ENCODE measurements at places on chromosomes 3 and 15.

DNA sequence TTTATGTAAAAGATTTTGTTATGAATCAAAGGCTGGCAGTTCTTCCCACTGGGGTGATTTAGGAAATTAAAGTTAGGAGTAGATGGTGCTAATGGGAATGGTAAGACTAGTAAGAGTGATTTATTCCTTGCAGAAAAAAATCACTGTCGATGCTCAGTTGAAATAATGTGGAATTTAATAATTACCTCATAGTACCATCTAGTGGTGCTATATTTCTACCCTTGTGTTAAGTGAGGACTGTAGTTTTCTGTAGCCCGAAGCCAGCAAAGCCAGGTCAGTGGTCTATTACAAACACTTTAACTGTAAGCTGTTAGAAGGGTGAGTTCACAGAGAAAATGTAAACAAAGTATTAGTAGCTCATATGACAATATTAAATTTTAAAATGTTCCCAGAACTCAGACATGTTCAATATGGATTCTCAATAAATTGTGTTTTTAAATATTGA lies 39.5 kb upstream of the GOLGA8J start:
- DNase-seq: no peak

DNA sequence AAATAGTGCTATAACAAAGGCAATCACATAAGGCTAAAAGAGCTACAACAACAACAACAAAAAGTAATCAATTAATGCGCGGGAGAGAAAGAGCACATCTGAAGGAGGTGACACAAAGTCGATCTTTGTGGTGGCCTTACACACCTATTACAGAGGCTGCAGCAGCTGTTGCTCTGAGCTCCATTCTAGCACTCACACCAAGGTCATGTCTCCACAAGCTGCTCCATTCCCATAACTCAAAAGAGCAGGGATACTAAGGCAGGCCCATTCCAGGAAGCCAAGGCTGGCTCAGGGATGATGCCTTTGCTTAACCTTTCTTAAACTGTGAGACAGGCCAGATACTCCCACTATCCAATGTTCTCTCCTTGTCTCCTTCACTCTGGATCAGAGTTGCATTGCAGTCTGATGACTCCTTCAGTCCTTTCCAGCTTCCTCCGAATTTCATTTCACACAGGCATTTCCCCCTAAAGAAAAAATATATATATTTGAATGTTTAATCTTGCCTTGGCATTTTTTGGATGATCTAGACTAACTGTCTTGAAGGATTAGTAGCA lies 52.7 kb downstream of the SNTN start:
- no peak for DNase-seq

GRCh38 chr3:56303487-56303886 lies 164.8 kb downstream of the ERC2 start:
- no peak for DNase-seq

DNA sequence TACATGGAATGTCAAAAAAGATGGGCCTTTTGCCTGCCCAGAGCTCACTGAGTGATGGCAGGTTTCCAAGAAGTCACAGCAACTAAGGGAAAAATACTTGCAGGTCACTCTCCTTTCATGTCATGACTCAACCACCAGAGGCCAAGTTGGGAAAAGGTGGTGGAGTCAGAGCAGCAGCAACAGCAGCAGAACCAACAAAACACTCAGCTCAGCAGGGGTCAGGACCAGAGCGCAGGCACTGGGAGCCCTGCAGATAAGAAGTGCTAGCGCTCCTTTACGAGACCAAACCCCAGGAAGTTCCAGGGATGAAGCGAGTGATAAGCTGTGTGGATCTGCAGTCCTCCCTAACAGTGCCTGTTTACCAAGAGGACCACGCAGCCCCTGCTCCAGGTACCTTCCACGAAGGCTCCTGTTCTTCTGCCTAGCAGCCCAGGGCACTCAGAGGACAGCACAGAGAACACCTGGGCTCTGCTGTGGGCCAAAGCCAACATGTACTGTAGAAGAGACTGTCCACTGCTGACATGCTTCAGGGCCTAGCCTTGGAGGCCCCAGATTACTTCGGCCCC lies 26.0 kb downstream of the POC1A start:
- no peak for DNase-seq

DNA sequence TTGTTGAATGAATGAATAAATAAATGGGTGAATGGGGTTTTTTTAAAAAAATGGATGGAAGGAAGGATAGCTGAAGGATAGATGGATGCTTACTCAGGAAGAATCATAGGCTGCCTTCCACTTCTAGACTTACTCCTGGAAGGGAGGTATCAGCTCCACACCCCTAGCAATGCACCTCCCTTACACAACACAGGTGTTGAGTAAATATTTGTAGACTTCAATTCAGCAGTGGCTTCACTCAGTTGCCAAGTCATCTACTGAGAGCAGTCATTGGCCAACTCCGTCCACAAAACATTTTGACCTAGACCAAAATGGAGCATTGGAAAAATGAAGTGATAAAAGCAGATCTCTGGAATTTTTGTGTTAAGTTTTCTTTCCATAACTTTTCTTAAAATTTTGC lies 65.5 kb upstream of the ST8SIA2 start:
- DNase-seq: no peak

DNA sequence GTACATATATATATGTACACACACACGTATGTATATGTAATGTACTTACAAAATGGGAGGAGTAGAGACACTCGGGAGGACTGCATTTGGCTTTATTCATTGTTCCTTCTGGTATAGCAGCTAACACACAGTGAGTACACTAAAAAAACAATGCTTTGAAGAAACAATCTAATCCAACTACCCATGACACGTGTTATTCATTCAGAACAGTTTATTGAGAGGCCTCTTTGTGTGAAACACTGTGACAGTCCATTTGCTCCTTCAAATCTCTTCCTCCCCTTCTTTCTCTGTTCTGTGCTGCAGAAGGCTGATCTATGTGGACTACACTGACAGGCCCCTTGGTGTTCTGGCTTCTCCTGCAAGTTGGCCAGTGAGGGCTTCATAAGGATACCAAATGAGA lies 1075.9 kb upstream of the CFAP20DC start:
- DNase-seq: no peak

DNA sequence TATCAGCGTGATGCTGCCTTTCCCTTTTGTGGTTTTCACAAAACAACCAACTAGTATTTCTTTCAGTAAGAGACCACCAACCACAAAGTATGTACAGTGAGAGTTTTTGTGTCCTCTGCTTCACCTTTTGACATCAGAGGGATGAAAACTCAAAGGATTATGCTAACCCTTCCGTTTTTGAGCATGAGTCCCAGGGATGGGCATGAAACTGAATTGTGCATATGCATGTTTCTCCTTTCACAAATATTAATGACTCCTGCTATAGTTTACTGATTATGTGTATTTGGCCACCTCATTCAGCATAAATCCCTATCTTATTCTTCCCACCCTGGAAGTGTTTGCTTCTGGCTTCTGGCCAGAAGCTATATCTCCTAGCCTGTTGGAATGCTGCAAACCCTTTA lies 59.2 kb downstream of the RSRC1 start:
- DNase-seq: no peak

- DNase-seq: no peak
Measured at GRCh38 chr3:112604536-112604935, 36.4 kb downstream of the CCDC80 start.

DNA sequence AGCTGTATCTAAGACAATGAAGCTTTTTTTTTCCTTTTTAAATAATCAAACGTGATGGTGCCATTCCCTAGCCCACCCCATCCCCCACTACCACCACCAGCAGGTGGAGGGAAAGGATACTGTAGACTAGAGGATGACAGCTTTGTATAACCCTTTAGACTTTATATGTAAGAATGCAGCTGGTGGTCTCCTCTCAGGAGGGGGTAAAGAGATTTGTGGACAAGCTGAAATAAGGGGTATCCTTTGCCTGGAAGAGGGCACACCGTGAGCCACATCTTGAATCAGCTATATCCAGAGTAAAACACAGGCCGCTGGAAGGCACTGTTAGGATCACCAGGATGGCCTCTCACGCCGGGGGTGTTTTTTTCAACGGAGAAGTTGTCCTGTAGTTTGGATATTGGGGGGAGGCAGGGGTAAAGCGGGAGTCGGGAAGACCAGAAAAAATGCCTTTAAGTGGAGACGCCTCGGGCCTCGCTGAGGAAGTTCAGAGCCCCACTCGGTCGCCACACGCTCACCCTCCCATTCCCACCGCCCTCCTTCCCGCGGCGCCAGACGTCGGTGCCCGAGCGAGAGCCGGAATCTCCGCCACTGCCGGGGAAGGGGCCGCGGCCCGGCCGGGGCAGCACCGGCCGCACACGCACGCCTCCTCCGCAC lies 986 bp downstream of the KPNA4 start:
- DNase-seq: no peak

- no peak for DNase-seq
Measured at GRCh38 chr3:52829482-52829881, 990 bp downstream of the ITIH4 start.

- DNase-seq: no peak
Measured at GRCh38 chr3:15318661-15319060, 13.7 kb downstream of the SH3BP5 start.

DNA sequence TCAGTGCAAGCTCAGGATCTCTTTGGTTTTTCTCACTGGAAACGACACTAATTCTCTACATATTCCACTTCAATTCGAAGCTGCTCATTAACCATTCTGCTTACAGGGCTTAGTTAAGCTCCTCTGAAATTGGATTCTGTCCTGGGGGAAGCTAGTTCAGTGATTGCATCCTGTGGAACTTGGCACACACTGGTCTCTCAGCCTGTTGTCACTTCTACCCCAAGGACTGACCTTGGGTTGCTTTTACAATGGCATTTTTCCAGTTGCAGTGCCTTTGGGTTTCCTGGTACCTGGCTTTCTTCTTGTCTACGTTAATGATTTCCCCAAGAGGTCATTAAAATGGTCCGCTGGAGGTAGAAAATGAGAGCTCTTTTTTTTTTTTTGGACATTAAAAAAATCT lies 33.3 kb upstream of the GABRB3 start:
- no peak for DNase-seq

DNA sequence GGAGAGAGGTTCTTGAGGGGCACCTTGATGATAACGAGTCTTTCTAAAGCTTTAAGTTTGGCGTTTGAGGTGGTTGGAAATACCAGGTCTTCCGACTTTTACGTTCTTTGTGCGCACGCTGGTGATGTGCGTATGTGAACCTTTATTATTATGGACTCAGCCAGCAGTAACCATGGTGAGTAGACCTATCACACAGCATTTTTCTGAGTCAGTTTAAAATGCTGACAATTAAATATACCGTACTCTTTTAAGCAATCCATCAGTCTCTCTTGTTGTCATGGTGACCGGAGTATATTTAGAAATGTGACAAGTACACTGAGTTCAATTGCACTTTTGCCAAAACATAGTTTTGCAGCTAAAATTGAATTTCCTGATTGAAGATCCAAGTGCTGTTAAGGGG lies 172.2 kb downstream of the LPP start:
- DNase-seq: no peak

DNA sequence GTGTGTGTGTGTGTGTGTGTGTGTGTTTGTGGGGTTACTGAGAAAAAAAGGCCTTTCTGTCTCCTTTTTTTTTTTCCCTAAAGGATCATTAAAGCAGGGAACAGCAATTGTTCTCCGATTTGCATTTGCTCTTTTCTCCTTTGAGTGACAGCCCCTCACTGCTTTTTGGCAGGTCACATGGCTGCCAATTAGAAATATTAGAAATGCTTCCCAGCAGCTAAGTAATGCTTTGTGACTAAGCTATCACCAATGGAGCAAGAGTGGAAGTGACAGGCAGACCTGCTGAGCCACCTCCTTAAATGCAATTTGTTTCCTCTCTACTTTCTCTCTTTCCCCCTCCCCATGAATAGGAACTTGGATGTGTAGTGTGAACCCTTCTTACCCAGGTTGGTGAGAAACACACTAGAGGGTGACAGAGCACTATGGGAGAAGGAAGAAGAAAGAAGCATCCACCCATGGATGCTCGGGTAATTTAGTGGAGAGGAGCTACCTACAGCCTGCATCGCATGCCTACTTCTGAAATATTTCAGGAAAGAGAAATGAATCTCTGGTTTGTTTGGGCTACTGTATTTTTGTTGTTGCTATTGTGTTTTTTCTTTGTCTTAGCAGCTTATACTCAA lies 165.2 kb upstream of the PDZRN3 start:
- no peak for DNase-seq

DNA sequence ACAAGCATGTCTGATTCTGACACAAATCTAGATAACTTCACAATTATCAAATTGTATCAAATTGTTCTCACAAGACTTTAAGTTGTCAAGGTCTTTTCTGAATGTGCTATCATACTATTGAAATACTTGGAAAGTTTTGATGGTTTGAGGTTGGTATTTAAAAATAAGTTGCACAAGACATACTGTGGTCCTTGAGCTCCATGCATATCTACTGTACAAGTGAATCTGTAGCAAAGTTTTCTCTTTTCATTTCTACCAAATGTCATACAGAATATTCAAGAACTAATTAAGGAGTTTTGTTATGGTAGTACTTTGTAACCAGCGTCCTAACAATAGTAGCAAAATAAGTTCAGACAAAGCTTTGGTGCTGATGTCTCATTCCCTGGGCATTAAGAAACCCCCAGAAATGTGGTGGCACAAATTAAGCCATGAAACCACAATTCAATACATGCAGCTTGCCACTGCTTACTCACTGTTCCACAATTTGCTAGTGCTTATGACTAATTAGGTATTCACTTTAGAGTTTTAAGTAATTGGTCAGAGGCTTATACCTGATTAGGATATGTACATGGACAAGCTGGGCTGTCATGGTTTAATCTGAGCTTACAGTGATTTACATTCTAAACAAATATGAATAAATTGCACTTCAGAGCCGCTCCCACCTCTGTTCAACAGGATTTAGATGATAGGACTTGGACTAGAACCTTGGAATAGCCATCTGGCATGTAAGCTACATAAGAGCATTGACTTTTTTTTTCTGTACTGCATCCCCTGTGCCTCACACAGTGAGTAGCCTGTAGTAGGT lies 8.8 kb downstream of the TBC1D23 start:
- peak; percentile 18 for DNase-seq

GRCh38 chr3:104234442-104235194 lies 1132.1 kb upstream of the ALCAM start:
- no peak for DNase-seq
